Activated T-cell treated with anti-CD3 and anti-CD28 coated beads, Interleukin-2, amount 50 U/mL, for 72 hours (primary cell): ENCODE measurements at places on chromosomes 16 and 17. TPM values are rescaled to one million over a fixed set of nuclear protein-coding genes. Genes with fewer than 3 reads are reported as not detected.

The FN3K gene
- total RNA-seq = 4.3 TPM

The AOC3 gene
- total RNA-seq = 6.8 TPM

- H3K27ac ChIP-seq = no peak overlapping the region
- H3K4me1 ChIP-seq = no peaks in the 10 kb centered on the region
- DNase-seq = no peak
- H3K27me3 ChIP-seq = no peaks in the 10 kb centered on the region
Observed at GRCh38 chr17:63223212-63223911, 222.7 kb downstream of the CYB561 start.

- H3K36me3 ChIP-seq = no peaks in the 10 kb centered on the region
- no peaks in the 10 kb centered on the region for H3K4me1 ChIP-seq
- no peak overlapping the region for H3K4me3 ChIP-seq
- DNase-seq = no peak
- no peaks in the 10 kb centered on the region for H3K27me3 ChIP-seq
- H3K27ac ChIP-seq = no peak overlapping the region
Observed at GRCh38 chr16:6576606-6577005, 756.0 kb upstream of the RBFOX1 start.

DNA sequence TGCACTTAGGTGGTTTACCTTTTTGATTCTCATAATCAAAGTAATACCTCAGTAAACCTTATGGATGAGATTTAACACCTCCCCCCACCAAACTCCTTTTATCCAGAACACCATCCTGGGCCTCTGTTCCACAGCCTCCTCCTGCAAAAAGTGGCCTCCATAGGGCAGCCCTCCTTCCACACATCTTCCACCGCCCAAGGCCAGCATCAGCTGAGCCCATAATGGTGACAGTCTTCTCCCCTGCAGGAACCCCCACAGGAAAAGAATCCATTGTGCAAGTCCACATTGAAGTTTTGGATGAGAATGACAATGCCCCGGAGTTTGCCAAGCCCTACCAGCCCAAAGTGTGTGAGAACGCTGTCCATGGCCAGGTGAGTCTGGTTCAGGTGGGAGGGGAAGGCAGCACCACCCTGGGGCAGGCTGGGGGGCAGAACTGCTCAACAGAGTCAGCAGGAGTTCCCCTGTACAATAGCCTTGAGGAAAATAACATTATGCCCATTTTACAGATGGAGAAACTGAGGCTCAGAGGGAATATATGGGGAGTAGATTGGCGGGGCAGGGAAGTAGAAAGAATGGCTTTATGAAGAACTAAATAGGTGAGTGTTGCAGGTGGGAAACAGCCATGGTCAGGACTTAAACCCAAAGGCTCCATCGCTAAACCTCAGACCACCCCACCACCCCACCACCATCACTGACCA, 29.2 kb upstream of the BEAN1 start:
- no peaks in the 10 kb centered on the region for H3K4me1 ChIP-seq
- no peaks in the 10 kb centered on the region for H3K36me3 ChIP-seq
- DNase-seq = no peak
- no peak overlapping the region for H3K27ac ChIP-seq

DNA sequence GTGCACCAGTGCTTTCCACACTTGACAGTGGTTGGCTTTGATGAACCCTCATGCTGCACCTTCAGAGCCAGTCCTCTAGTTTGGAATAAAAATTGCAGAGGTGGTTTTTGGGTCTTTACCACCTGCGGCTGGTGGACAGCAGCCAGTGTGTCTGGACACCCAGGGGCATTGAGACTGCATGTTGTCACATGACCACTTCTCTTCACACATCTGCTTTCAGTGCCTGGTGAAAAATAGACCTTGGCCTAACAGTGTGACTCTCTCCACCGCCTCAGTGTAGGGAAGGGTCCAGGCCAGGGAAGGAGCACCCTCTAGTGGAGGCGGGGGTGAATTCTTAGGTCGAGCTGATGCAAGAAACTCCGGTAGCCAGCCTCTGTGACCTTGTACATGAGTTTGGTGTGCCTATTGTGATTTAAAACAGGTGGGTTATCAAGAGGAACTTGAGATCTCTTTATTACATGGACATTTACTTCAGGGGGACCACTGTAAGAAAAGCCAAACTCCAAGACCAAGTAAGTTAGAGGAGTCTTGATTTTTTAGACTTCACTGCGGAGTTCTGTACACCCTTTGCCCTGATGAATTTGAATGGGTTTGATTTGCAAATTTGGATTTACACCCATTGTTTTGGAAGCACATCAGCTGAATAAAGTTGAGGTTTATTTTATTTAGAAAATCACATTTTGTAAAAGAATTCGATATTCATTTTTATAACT, 17.9 kb downstream of the GOSR2 start:
- H3K27ac ChIP-seq = peak overlapping the region; percentile 16
- no peaks in the 10 kb centered on the region for H3K27me3 ChIP-seq
- peaks cover 2% of the 10 kb centered on the region for H3K36me3 ChIP-seq
- no peak overlapping the region for H3K4me3 ChIP-seq
- peaks cover 18% of the 10 kb centered on the region for H3K4me1 ChIP-seq

- H3K27ac ChIP-seq = no peak overlapping the region
- no peaks in the 10 kb centered on the region for H3K36me3 ChIP-seq
- no peaks in the 10 kb centered on the region for H3K4me1 ChIP-seq
- no peak for DNase-seq
Observed at GRCh38 chr17:67671493-67671892, 46.2 kb upstream of the NOL11 start.

DNA sequence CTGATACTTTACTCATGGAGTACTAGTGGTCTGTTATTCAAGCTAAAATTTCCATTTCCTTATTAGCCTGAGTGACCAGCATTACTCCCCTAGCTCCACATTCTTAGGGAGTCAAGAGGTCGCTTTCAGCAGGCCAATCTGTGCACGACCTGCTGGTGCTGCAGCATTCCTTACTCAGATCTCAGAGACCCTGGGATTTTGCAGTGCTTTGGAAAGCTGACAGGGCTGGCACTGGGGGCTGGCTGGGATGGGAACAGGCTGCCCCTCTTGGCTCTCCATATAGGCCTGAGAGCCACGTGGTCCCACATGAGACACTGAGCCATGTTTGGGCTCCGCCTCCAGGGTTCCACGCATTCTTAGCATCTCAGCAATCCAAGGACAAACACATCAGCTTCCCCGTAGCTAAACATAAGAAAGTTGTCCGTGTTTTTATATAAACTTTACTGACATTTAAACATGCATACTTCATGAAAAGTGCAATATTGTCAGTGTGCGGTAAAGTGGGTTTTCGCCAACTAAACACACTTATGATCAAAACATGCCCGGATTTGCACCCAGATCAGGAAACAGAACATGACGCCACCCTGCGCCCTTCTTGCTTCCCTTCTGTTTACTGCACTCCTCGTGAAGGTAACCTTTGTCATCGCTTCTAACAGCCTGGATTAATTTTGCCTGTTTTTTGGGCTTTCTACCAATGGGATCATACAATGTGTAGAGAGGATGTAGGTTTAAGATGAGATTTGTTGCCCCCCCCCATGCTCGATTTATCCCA, 254.5 kb upstream of the CACNG5 start:
- H3K27ac ChIP-seq = no peak overlapping the region
- DNase-seq = no peak
- no peaks in the 10 kb centered on the region for H3K27me3 ChIP-seq
- peaks cover 12% of the 10 kb centered on the region for H3K36me3 ChIP-seq
- H3K4me1 ChIP-seq = peaks cover 21% of the 10 kb centered on the region
- H3K4me3 ChIP-seq = no peak overlapping the region

DNA sequence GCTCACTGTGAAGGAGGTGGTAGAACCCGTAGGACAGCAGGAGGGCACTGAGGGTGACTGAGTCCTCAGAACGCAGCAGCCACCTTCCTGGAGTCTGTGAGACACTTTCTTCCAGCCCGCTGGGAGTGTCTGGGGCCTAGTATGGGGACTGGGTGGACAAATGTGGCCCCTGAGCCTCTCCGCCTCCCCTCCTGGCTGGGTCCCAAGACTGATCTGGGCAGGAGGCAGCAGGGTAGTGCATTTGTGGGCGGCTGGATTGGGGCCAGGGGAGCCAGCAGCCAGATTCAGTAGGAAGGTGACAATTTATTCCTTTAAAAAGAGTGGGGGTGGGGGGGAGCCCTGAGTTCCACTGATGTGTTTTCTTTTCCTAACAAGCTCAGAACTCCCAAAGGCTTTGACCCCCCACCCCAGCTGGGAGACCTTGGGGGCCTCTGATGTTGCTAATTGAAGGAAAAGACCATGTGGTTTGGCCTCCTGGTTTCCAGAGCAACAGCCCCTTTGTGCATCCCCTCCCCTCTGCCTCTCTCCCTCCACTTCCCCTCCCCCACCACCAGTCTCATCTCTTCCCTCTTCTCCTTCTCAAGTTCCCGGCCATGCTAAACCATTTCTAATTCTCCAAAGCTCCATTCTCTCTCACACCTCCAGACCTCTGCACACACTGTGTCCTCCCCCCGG, 4.4 kb downstream of the CLEC19A start:
- H3K4me1 ChIP-seq = peaks cover 27% of the 10 kb centered on the region
- DNase-seq = no peak
- H3K36me3 ChIP-seq = no peaks in the 10 kb centered on the region
- no peak overlapping the region for H3K4me3 ChIP-seq
- no peak overlapping the region for H3K27ac ChIP-seq
- peaks cover 30% of the 10 kb centered on the region for H3K27me3 ChIP-seq

DNA sequence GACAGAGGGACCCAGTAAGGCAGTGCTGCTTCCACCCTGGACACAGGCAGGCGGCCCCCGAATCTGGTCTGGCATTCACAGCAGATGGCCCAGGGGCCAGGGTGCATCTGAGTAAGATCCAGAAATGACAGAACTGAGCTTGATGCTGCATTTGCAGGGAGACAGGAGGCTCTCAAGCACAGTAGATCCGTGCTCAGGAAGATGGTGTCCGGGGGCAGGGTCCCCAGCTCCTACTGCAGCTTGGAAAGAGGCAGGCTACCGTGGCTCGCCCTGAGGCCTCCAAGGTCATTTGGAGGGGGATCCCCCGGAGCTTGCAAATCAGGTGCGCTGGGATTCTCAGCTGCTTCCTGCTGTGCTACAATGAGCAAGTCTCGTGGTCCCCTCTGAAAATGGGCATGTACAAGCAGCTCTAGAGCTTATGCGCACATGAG, 2.2 kb downstream of the C16orf95 start:
- H3K4me3 ChIP-seq = no peak overlapping the region
- peaks cover 32% of the 10 kb centered on the region for H3K4me1 ChIP-seq
- DNase-seq = no peak
- H3K27ac ChIP-seq = no peak overlapping the region

- no peak overlapping the region for H3K27ac ChIP-seq
- H3K4me3 ChIP-seq = no peak overlapping the region
- H3K27me3 ChIP-seq = no peaks in the 10 kb centered on the region
- no peak for DNase-seq
Observed at GRCh38 chr16:13335879-13336278, 434.5 kb downstream of the SHISA9 start.

- peaks cover 2% of the 10 kb centered on the region for H3K36me3 ChIP-seq
- peaks cover 57% of the 10 kb centered on the region for H3K4me1 ChIP-seq
- peak overlapping the region; percentile 87 for H3K4me3 ChIP-seq
- DNase-seq = no peak
- H3K27ac ChIP-seq = peak overlapping the region; percentile 75
Observed at GRCh38 chr16:526181-527014, 1.1 kb upstream of the CAPN15 start.

DNA sequence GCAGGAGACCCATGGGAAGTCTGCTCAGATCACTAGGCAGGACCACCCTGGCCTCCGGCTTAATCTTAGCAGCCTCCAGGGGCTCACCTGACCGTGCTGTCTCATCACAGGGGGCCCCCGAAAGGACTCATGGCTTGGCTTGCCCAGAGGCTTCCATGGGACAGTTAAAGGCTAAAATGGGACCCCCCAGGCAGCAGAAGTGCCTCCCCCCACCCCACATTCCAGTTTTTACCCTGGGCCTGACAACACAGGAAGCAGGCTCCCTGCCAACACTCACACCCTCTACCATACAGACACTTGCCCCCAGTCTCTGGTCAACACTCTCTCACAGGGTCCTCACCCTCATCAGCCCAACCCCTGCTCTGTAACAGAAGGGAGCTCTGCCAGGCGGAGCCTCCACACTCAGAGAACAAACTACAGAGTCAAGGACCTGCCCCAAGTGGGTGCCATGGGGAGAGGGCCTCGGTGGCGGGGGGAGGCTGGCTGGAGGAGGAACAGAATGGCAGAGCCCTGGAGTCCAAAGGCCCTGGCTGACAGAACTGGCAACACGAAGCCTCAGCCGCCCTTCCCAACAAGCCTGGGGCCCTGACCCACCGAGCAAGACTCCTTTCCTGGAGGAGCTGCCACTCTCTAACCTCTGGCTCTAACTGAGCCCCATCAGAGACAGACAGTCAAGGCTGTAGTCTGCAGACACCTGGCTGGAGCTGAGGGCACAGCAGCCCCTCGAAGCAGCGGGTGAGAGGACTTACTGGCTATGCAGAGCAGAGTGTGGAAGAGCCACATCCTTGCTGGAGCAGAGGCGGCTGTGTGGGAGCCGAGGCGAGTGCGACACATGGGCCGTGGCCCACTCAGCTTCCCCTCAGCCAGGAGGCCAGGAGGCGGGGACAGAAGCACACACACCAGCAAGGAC, at the start of gene ITGAE:
TSS of gene ITGAE (minus strand) at position 827 of the 910 bp plus-strand sequence. CDS start at position 783, 44 bp downstream.
- H3K36me3 ChIP-seq = peaks cover 1% of the 10 kb centered on the region
- H3K4me3 ChIP-seq = no peak within 1 kb of the TSS
- no peak within 1 kb of the TSS for H3K27ac ChIP-seq
- peaks cover 49% of the 10 kb centered on the region for H3K4me1 ChIP-seq
- H3K27me3 ChIP-seq = no peaks in the 10 kb centered on the region
- DNase-seq = no peak

GRCh38 chr17:50451943-50452629, 16.6 kb downstream of the CHAD start:
- no peaks in the 10 kb centered on the region for H3K27me3 ChIP-seq
- H3K4me3 ChIP-seq = no peak overlapping the region
- H3K4me1 ChIP-seq = no peaks in the 10 kb centered on the region
- H3K36me3 ChIP-seq = no peaks in the 10 kb centered on the region
- H3K27ac ChIP-seq = no peak overlapping the region

DNA sequence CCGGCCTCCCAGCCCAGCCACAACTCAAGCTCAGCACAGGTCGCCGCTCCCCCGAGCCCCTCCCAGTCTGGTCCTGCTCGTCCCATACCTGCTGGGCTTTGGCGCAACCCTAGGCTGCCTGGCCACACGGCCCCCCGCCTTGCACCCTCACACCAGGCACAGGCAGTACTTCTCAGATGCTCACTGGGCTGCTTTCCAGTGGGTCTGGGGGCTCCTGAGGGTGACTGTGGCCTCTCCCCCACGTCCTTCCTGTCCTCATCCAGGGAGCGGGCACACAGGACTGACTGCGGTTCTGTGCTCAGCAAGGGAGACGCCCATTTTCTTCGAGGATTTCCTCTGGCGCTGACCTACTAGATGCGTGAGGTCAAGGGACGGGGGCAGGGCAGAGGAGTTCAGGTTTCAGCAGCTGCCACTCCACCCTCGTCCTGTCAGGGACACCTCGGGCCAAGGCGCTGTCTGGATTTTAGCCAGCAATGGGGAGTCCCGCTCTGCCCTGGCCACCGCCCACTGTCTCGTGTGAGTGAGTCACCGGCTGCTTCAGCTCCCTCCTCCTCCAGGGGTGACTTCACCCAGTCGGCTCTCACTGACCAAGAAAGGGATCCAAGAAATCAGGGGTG, 115.8 kb downstream of the NPIPB11 start:
- H3K4me1 ChIP-seq = peaks cover 6% of the 10 kb centered on the region
- peak; percentile 84 for DNase-seq
- no peaks in the 10 kb centered on the region for H3K27me3 ChIP-seq
- no peaks in the 10 kb centered on the region for H3K36me3 ChIP-seq
- H3K4me3 ChIP-seq = peak overlapping the region; percentile 41
